ENCODE measurements at places on chromosomes 5 and 9.

- no peak for DNase-seq
- H3K27ac ChIP-seq: no peak overlapping the region
- no peak overlapping the region for H3K4me3 ChIP-seq
- no peaks in the 10 kb centered on the region for H3K4me1 ChIP-seq
- H3K36me3 ChIP-seq: no peaks in the 10 kb centered on the region
These were observed 106.4 kb downstream of the SMC2 start for GRCh38 chr9:104200456-104200994.

DNA sequence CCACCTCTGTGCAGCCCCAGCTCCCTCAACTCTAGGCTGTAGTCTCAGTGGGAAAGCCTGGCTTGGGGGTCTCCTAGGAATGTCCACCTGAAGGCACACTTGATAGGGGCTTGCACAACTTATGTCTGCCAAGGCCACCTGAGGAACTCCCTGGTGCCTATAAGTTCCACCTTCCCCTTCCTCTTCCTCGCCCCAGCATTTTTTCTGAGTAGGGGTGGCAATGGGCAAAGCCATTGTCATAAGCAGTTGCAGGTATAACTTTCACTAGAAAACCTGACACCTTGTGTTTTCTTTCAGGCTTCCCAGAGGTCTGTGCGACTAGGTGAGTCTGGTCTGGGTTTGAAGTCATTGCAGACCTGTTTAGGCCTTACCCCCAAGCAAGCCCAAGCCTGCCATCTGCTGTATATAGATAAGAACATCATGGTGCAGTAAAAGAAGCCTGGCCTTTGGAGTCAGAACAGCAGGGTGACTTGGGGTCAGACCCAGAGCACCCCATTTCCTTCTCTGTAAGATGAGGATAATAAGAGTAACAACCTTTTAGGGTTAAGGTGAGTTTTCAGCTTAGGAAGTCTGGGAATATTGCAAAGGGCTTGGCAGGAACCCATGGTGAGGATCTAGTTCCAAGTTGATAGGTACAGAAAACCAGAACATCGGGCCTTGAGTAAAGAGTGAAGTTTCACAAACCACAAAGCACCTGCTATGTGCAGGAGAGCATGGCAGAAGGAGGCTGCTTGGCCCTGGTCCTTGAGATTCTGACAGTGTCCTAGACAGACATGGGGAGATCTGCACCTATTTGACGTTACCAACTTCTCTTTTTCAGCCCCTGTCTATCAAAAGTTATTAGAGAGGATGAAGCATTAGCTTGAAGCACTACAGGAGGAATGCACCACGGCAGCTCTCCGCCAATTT lies 33.8 kb downstream of the TGFBI start:
- peak; percentile 59 for DNase-seq
- H3K4me3 ChIP-seq: no peak overlapping the region
- no peaks in the 10 kb centered on the region for H3K27me3 ChIP-seq

- no peak for DNase-seq
- peaks cover 20% of the 10 kb centered on the region for H3K4me1 ChIP-seq
- H3K27me3 ChIP-seq: no peaks in the 10 kb centered on the region
- no peak overlapping the region for H3K27ac ChIP-seq
- H3K4me3 ChIP-seq: peak overlapping the region; percentile 92
These were observed 2.6 kb downstream of the IARS1 start for GRCh38 chr9:92290785-92291429.

GRCh38 chr5:140106805-140107311 lies 7.1 kb upstream of the PURA start:
- DNase-seq: no peak
- H3K27me3 ChIP-seq: peaks cover 23% of the 10 kb centered on the region
- peak overlapping the region; percentile 91 for H3K27ac ChIP-seq
- H3K4me3 ChIP-seq: peak overlapping the region; percentile 51
- H3K36me3 ChIP-seq: no peaks in the 10 kb centered on the region

DNA sequence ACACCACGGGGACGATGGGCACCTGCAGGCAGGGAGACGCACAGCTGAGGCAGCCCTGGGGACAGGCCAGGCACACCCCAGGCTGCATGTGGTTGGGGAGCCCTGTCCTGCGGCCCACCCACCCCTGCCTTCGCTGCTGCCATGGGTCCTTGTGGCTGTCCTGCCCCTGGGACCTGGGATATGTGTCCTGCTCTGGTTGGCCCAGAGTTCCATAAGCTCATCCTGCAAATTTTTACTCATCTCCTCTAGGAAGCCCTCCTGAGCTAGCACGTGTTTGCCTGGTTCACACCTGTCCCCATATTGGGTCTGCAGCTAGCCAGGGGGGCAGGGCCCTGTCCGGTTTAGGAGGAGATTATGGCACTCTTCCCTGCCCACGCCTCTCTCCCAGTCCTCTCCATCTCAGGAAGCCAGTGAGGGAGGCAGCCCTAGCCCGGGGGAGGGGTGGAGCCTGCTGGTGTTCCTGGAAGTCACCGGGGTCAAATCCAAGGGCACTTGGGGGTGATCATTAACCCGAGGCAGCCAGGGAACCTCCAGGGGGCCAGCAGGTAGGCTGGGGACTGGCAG lies 12.2 kb downstream of the EGFL7 start:
- H3K4me3 ChIP-seq: no peak overlapping the region
- H3K27ac ChIP-seq: no peak overlapping the region
- DNase-seq: no peak
- peaks cover 72% of the 10 kb centered on the region for H3K36me3 ChIP-seq
- no peaks in the 10 kb centered on the region for H3K27me3 ChIP-seq

DNA sequence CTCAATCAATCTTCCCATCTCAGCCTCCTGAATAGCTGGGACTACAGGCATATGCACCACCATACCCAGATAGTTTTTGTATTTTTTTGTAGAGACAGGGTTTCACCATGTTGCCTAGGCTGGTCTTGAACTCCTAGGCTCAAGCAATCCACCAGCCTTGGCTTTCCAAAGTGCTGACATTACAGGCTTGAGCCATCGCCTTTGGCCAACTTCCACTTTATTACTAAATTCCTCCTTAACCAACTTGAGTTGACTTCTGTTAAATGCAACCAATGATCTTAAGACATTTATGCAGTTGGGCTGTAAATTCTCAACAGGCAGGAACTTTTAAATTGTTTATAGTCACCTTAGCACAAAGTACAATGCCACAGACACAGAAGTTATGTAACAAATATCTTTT lies 2.8 kb downstream of the LARS1 start:
- H3K27ac ChIP-seq: no peak overlapping the region
- no peak overlapping the region for H3K4me3 ChIP-seq
- H3K4me1 ChIP-seq: peaks cover 7% of the 10 kb centered on the region
- DNase-seq: no peak
- peaks cover 21% of the 10 kb centered on the region for H3K36me3 ChIP-seq

DNA sequence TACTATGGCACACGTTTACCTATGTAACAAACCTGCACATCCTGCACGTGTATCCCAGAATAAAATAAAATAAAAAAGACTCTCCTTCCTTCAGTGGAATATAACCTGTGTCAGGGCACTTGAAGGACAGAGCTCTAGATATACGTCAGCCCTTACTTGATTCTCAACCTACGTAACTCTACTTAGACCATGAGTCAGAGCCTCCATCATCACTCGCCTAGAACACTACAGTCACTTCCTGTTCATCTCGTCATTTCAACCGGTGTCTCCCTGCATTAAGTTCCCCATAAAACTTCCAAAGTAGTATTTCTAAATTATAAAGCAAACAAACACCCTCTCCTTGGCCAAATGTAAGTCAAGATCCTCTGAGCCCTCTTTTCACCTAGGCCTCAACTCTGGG lies 243.5 kb upstream of the CCNG1 start:
- H3K27ac ChIP-seq: no peak overlapping the region
- DNase-seq: no peak
- no peak overlapping the region for H3K4me3 ChIP-seq
- H3K36me3 ChIP-seq: no peaks in the 10 kb centered on the region
- no peaks in the 10 kb centered on the region for H3K27me3 ChIP-seq

DNA sequence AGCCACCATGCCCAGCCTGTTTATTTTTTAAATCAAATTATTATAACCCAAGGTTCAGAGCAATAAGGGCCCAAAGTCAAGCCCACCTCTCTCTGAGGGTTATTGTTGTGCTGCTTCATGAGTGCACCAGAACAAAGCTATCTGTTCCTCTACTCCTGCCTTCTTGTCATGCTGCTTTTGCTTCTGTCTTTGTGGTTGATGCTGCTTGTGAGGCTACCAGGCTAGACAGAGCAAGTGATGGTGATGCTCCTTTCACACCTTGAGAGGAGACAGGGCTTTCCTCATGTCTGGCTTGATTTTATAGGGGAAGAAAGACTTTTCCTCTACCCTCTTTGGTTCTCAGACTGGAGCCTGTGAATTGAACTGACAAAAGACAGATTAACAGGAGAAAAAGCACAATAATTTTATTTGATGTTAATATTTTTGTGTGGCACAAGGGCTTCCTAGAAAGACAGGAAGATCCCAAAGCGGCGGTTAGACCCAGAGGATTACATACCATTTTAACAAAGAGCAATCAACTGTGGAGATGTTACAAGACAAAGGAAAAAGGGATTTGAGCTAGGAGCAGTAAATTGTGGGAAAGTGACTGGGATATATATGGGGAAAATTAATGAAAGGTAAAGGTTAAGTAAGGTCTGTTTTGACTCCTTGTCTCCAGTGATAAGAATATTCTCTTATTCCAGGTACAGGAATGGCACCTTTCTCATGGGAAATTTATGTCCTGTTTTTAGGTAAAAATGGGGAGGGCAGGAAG lies 4.4 kb upstream of the CD180 start:
- peaks cover 45% of the 10 kb centered on the region for H3K4me1 ChIP-seq
- no peak for DNase-seq
- H3K27me3 ChIP-seq: no peaks in the 10 kb centered on the region
- H3K27ac ChIP-seq: no peak overlapping the region
- no peaks in the 10 kb centered on the region for H3K36me3 ChIP-seq

DNA sequence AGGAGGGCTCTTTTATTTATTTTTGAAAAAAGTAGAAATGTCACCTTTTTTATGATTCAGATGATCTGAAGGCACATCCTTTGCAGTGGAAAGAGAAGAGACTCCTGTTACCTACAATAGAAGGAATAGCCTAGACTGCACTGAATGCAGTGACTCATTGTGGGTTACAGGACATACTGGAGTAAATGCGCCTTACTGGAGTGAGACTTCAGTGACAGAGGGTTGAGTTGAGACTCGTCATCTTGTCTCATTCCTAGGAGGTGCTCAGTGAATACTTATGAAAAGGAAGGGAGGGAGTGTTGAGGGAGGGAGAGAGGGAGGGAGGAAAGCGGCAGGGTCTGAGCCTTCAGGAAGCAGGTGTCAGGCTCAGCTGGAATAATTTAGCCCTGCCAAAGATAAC lies 25.2 kb downstream of the ANKRA2 start:
- no peaks in the 10 kb centered on the region for H3K4me1 ChIP-seq
- no peak overlapping the region for H3K4me3 ChIP-seq
- no peak overlapping the region for H3K27ac ChIP-seq
- peaks cover 2% of the 10 kb centered on the region for H3K27me3 ChIP-seq
- DNase-seq: no peak
- no peaks in the 10 kb centered on the region for H3K36me3 ChIP-seq

DNA sequence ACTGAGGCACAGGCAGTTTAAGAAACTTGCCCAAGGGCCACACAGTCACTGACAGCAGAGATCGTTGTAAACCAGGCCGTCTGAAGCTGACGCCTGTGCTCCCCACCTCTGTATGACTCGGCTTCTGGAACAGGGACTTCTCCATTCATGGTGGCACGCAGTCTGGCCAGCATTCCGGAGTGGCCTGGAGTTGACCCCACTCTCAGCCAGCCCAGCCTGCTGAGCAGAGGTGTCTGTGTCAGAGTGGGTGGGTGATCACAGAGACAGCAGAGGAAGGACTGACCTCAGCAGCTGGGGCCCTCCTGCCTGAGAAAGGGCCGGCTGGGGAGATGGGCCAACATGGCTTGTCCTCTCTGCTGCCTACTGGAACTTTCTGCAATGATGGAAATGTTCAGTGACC lies 12.6 kb downstream of the LRSAM1 start:
- no peak for DNase-seq
- H3K27me3 ChIP-seq: no peaks in the 10 kb centered on the region
- no peak overlapping the region for H3K4me3 ChIP-seq
- peaks cover 9% of the 10 kb centered on the region for H3K36me3 ChIP-seq
- H3K4me1 ChIP-seq: no peaks in the 10 kb centered on the region

- no peak overlapping the region for H3K27ac ChIP-seq
- no peak overlapping the region for H3K4me3 ChIP-seq
- peaks cover 16% of the 10 kb centered on the region for H3K4me1 ChIP-seq
- DNase-seq: no peak
- no peaks in the 10 kb centered on the region for H3K36me3 ChIP-seq
- H3K27me3 ChIP-seq: no peaks in the 10 kb centered on the region
These were observed 339.5 kb downstream of the PDE4D start for GRCh38 chr5:59553992-59554391.
